ENCODE measurements at places on chromosomes 12 and 14.

DNA sequence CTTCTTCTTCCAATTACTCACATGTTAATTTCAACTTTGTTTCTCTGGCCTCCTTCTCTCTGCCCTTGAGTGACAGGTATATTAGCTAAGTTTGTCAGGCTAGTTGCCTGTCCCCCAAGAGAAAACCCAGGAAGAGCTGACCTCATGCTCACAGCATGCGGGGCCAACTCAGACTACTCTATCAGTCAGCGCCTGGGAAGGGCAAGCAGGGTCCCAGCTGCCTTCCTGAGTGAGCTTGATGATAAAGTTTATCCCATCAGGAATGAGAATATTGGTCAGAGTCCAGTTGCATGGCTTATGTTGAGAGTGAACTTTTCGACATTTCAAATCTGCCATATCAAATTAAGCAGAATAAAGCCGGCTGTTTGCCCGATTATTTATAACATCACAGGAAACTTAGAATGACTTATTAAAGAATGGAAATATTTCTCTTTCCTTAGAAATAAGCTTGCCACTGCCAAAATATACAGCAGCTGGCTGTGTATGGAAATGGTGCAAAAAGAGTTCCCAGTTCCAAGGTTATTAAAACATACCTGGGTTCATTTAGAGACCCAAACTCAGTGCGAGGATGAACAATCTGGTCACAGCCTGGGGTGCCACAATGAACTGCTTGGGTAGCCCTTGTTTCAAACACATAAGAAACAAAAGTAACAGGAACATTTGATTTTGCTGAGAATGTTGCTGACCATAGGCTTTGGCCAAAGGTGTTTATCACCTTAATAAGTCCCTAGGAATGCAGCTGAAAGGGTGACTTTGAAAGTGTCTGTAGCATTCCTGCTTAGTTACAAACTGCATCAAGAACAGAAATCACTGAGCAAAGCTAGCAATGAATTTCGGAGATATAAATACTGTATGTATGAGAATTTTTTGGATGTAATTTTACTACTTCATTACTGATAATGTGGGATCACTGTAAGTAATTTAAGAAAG, 1553.8 kb upstream of the FLRT2 start:
- no peak for DNase-seq

GRCh38 chr14:50943943-50944646, at the start of gene PYGL:
Gene PYGL, minus strand, starts transcription at chr14:50944483. Its CDS starts 80 bp downstream, at chr14:50944403.
- no peak for DNase-seq

DNA sequence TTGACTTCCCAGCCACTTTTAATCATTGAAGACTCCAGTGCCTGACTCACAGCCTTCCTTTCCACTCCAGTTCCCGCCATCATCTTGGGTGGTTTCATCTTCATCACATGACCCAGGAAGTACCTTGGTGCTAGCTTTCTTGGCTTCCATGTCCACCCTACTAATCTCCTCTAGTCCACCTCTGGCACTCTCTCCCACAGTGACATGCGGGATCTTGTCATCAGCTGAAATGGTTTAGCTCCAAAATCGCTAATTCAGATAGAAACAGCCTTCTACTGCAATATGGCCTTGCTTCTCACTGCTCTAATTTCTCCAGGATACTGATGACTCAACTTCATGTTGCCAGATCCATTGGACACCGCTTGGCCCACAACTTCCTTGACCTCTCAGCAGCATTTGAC, 24.5 kb downstream of the WDR20 start:
- DNase-seq: no peak

DNA sequence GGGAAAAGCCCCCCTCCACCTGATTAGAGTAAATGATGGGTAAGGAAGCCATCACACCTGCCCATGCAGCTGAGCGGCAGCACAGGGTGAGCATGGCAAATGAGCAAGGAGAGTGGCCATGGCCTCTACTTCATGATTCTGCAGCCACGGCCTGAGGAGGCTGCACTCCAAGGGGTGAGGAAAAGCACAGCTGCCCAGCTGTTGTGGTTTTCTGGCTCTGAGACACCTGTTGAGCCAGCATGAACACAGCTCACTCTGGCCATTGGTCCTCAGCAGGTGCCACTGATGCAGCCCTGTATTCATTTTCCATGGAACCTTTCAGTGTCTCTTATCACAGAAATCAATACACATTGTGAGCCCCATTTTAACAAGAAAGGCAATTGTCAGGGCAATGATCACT, 707.2 kb downstream of the AACS start:
- DNase-seq: no peak

GRCh38 chr12:95248604-95249360, 31.2 kb downstream of the VEZT start:
- DNase-seq: no peak

- no peak for DNase-seq
These were observed 30.9 kb upstream of the SYNDIG1L start for GRCh38 chr14:74456684-74457564.

- DNase-seq: peak; percentile 15
These were observed 8.5 kb upstream of the PTPRB start for GRCh38 chr12:70645494-70646317.

- no peak for DNase-seq
These were observed 175.3 kb upstream of the RTL1 start for GRCh38 chr14:101078892-101079221.

DNA sequence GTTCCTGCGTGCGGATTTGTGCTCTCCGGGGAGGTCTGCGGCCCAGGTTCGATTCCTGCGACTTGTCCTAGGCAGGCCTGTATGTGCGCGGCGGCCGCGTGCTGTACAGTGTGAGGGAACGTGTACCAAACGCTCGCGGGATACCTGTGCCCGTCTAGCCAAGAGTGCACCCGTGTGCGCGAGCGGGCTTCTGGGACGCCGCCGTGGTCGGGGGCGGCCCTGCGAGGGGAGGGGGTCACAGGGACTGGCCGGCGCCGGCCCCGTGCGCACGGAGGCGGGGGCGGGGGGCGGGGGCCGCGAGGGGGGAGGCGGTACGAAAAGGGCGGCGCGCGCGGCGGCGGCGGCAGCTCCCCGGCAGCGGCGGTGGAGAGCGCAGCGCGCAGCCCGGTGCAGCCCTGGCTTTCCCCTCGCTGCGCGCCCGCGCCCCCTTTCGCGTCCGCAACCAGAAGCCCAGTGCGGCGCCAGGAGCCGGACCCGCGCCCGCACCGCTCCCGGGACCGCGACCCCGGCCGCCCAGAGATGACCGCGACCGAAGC, at the start of gene DLK1:
DLK1 (plus strand) TSS at position 343 of the 536 bp plus-strand sequence; CDS start at position 520, 177 bp downstream.
- no peak for DNase-seq

GRCh38 chr14:70646705-70647104, 5.0 kb downstream of the TTC9 start:
- DNase-seq: no peak

DNA sequence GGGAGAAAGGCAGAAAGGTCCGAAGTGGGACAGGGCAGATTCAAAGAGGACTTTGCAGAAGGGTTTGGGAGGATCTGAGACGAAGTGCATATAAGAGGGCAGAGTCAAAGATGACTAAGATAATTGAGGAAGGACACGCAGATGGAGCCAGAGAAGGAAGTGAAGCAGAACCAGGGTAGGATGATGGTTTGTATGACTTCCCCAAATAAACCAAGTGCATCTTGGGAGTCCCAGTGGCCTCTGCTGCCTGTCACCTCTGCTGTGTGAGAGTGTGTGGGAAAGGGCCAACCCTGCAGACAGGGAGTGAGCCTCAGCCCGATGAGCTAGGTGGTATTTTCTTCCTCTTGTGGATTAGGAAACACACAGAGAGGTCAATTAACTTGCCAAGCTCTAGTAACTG, 36.8 kb downstream of the FLVCR2 start:
- DNase-seq: no peak

- no peak for DNase-seq
These were observed 430.0 kb downstream of the ETNK1 start for GRCh38 chr12:23055004-23055403.

DNA sequence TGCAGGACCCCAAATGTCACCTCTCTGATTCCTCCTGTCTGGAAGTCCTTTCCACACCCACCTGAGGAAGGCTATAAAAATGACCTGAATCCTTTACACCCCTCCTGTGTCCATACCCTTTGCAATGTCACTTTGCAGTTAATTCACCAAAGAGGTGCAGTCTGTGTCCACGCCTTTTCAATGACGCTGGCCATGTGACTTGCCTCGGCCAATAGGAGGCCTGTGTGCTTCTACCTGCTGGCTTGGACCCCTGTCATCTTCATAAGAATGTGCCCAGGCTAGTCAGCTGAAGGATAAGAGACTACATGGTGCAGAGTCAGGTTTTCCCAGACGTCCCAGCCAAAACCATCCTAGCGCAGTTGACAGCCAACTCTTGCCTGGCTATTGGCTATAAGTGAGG, 101.4 kb downstream of the KSR2 start:
- DNase-seq: no peak

DNA sequence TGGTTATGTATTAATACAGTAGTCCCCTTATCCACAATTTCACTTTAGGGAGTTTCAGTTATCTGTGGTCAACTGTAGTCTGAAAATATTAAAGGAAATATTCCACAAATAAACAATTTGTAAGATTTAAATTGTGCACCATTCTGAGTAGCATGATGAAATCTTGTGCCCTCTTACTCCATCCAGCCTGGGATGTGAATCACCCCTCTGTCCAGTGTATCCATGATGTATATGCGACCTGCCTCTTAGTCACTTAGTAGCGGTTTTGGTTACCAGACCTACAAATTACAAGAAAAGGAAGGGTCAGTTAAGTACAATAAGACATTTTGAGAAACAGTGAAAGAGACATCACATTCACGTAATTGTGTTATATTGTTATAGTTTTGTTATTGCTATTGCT, 39.9 kb upstream of the MDGA2 start:
- no peak for DNase-seq

DNA sequence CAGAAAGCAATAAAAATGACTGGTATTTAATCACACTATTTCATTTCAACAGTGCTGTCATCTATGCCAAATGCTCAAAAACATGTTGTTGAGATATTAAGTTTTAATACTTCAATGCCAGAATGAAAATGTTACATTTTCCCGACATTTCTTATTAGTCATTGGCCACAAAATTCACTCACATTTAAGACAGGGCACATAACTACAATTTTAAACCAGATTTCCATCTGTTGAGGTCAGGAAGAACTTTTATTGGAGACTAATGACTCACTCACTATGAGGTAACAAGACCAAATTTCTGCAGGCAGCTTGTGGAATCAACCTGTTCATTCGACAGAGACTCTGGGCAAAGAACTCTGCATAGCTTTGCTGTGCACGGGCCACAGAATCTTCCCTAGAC, 36.8 kb downstream of the PPTC7 start:
- no peak for DNase-seq

GRCh38 chr14:77219591-77219990, 38.0 kb downstream of the TMEM63C start:
- DNase-seq: no peak

DNA sequence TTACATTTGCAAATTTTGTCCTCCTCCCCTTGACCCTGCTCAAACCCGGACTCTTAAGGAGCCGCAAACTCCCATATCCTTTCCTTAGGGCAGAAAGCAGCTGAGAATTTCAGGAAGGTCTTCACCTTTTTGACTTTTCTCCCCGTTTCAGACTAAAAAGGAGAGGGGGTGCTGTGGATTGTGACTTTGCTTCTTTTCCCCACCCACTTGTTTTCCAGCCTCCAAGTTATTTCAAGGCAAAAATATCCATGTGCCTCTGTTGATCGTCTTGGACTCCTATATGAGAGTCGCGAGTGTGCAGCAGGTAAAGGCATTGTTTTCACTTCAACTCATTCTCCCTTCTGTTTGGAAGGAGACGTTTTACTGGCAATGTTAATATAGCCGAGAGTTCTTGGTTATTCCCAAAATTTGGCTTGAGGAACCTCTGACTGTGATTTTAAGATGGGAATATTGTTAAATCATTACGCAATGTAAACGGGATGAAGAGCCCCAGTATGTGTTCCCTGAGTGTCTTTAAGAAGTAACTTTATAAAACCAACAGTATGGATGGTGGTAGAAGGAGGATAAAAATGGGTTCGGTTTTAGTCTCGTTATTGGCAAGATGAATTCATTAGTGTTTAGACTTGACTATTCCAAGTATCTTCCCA, 663 bp downstream of the LRRK2 start:
- no peak for DNase-seq

DNA sequence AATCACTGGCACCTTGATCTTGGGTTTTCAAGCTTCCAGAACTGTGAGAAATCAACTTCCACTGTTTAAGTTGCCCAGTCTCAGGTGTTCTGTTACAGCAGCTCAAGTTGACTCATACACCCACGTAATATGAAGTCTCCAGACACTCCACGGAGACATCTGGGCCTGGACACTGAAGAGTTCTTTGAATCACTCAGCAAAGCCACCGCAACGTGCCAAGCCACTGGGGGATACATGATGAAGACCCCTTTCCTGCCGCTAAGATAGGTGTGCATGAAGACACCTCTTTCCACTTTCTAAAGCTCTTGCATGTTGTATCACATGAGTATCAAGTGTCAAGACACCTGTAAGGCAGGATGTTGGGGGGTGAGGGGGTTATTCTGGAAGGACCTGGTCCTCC, 311.7 kb upstream of the RTL1 start:
- no peak for DNase-seq

DNA sequence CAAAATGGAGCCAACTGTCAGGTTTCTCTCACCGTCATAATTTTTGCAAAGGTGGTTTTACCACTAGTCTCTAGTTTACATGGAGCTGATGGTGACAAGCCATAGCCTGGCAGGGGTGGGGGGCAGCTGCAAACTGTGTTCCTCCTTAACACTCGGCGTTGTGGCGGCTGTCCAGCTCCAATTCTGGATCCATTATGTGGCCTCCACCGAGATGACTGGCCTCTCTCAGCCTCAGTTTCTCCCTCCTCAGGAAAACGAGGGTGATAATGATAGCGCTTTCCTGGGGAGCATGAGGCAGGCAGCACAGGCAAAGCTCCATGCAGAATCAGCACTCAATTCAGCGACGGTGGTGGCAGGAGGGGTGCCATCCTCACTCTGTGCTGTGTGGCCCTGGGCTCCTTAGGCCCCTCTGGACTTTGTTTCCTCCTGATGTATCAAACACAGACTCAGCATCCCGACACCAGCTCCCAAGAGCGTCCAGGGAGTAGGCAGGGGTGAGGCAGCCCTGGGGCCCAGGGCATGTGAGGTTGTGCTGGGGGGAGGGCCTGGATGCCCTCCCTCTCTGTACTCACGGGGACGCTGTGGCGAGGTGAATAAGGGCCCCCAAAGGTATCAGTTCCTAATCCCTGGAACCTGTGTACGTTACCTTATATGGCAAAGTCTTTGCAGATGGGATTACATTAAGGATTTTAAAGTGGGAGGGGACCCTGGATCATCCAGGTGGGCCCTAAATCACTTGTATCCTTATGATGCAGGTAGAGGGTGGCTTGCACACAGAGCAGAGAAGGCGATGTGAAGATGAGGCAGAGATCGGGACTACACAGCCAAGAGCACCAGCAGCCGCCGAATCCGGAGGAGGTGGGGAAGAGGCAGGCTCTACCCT, 46.8 kb upstream of the EIF5 start:
- DNase-seq: no peak

- DNase-seq: no peak
These were observed 287.5 kb downstream of the DUSP6 start for GRCh38 chr12:89064780-89065179.

DNA sequence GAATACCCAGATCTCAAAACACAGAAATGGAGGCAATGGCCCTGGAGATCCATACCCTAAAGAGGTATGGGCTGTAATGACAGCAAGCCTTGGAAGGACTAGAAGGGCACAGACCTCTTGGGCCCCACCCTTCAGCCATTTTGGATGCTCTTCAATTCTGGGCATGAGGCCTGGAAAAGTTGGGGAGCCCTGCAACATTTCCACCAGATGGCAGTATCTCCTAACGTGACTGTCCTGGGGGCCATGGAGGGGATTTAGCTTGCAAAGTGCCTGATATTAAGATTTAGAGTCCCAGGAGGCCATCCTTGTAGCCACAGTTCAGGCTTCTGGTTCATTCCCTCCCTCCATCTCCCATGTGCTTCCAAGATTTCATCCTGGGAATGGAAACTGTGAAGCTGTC, 30.2 kb downstream of the KCNA5 start:
- DNase-seq: no peak
